ENCODE measurements at places on chromosomes 5 and 9.

GRCh38 chr9:93118863-93119702 lies 15.0 kb downstream of the NINJ1 start:
- no peak for DNase-seq

GRCh38 chr5:146283344-146283761 lies 55.3 kb upstream of the POU4F3 start:
- no peak for DNase-seq

- DNase-seq: no peak
These were observed 35.6 kb downstream of the PTCD2 start for GRCh38 chr5:72355706-72356299.

DNA sequence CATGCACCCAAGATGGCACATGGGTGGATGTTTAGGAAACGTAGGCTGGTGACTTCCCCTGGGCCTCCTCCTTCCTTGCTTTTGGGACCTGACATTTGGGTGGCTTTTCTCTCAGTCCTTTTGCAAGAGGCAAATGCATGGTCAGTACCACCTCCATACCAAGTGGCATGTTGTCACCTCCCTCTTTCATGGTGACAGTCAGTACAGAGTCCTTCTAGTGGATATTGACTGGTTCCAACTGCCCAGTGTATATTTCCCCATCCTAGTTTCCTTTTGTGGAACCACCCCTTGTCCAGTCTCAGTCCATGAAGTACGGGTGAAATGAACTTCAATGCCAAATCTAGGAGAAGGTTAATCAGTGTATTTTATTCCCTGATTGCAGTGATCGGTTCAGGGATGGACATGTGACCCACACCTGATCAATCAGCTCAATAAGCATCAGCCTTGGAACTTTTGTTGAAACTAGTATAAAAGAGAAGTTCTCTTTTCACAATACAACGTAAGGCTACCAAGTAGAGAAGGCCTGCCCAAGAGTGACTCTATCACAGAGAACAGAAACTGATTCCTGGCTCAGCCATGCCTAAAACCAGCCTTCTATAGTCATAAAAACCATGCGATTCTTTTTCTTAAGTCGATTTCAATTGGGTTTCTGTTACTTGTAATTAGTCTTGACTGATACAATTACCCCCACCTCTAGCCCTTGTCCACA lies 143.4 kb upstream of the KLF9 start:
- DNase-seq: no peak

- DNase-seq: no peak
These were observed 85.3 kb downstream of the SLC38A9 start for GRCh38 chr5:55626790-55627189.

- DNase-seq: no peak
These were observed 955.2 kb upstream of the DMAC1 start for GRCh38 chr9:8754751-8755150.

DNA sequence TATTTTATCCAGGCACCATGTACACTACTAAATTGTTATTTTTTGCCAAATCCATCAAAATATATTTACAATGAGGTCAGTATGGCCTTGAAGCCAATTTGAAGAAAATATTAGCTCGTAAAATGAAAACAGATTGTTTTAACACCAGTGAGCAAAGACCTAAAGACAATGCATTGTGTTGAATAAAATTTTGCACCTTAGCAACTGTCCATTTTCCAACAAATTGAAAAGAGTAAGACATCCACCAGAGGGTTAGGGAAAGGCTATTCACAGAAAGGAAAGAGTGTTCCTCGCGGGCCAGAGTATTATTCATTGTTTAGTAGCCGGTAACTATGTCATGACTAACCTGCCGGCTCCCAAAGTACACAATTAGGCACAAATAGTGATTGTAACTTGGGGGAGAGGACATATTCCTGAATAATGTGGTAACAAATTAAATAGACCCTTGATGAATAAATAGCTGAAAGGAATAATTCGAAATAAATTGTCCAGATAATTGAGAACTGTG lies 213.3 kb downstream of the DNAH5 start:
- DNase-seq: no peak

GRCh38 chr5:142048272-142048671 lies 35.4 kb upstream of the GNPDA1 start:
- DNase-seq: no peak

DNA sequence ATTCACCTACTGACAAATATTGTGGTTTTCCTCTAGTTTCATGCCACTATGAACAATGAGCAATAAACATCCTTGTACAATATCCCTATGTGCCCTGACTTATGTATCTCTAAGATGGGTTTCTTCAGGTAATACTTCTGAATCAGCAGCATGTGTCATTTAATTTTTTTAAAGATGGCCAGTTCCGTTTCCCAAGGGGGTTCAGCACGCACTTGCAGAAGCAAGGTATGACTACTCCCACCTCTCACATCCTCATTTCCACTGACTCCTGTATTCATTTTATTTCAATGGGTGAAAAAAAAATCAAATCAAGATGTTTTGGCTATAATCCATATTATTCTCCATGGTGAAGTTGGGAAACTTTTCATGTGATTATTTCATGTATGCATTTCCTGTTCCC lies 14.7 kb upstream of the ADAMTS19 start:
- no peak for DNase-seq

GRCh38 chr9:86183229-86184137 lies 76.0 kb downstream of the C9orf153 start:
- DNase-seq: no peak

GRCh38 chr9:131856105-131856504 lies 116.2 kb upstream of the RAPGEF1 start:
- DNase-seq: no peak

DNA sequence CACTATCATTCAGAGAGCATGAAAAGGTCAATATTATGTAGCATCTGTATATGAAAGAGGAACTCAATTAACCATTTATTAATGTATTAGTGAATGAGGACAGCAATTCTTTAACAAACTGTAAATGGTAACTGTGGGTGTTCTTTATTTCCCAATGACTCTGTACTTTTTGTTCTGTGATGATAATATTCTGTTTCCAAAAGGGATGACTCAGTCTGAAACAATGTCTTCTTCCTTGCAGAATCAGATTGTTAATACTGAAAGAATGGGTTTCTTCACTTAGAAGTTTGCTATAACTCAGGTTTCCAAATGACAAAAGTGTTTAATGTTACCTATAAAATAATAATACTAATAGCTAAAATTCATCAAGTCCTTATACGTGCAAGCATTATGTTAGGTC lies 1518.7 kb upstream of the WWC1 start:
- no peak for DNase-seq

GRCh38 chr5:144117412-144117811 lies 53.0 kb downstream of the YIPF5 start:
- DNase-seq: no peak

GRCh38 chr5:16260000-16260399 lies 80.4 kb upstream of the MARCHF11 start:
- DNase-seq: no peak

DNA sequence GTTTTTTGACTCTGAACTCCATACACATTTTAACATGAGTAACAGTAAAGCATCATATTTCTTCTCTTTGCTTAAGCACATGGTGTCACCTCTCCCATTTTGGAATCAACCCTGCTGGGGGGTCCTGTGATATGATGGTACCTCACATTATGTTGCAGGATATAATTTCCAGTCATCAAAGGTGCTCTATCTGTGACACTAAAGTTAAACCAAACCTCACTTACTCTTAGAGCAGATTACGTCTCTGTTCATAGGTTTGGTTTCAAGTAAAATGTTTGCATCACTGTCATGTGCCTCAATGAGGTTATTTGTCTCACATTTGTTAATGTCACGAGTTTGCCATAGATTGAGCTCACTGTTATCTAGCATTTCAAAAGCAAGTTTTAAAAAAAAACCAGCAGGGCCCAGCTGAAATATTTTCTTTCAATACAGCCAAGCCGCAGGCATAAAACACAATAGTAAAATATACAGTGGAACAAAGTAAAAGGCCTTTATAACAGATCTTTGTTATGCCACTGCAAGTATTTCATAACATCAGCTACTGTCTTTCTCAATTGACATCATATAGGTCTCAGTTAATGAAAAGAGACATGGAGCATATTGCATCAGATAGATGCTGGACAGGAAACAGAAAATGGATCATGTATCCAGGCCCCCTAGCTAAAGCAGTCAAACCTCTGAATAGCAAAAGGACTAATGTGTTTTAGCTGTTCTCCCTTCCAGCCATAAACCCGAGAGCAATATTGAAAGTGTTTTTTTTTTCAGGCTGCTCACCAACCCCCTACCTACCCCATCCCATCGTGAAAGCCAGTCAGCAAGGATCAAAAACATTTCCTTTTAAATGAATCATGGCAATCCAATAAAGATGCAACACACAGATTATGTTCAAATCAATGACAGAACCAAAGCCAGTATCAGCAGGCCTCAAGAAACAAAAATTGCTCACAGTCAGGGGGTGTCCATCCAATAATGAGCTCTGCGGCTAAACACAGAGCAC lies 182.1 kb upstream of the ITGA1 start:
- DNase-seq: no peak

DNA sequence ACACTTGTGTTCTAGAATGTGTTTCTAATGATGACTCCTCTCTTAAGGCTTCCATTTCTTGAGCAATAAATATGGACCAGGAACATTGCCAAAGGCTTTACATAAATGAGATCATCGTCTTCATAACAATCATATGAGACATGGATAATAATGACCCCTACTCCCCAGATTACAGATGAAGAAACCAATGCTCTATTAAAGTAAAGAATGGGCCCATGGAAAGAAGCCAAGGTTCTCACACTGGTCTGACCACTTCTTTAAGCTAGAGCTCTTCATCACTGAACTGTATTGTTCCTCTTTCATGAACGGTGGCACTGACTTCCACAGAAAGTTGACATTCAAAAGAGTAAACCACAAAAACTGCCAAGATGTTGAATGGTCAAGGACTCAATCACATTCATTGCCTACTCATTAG lies 65.3 kb downstream of the MARCHF3 start:
- no peak for DNase-seq

- DNase-seq: no peak
These were observed 230.6 kb downstream of the FSTL4 start for GRCh38 chr5:133381571-133382365.

DNA sequence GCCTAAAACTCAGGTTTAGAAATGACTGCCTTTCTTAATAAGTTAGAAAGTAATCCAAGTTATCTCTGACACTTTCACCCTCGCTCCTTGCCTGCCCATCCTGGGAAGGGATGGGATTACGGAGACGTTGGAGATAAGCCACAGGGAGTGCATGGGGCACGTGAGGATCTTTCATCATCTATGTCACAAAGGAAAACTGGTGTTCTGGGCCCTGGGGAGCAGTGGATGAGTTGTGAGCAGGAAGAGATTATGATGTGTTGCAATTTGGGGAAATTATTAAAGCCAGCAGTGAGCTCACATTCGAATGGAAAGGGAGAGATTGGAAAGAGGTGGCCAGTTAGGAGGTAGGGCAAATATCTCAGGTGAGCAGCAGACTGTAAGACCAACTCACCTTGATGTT lies 12.8 kb downstream of the AFAP1L1 start:
- DNase-seq: no peak

GRCh38 chr9:113876151-113876992 lies at the start of gene ZNF618:
Gene ZNF618 (plus strand): TSS chr9:113876309. CDS start chr9:113876381, 72 bp downstream.
- no peak for DNase-seq

GRCh38 chr9:120755044-120755443 lies 38.2 kb downstream of the FBXW2 start:
- no peak for DNase-seq

DNA sequence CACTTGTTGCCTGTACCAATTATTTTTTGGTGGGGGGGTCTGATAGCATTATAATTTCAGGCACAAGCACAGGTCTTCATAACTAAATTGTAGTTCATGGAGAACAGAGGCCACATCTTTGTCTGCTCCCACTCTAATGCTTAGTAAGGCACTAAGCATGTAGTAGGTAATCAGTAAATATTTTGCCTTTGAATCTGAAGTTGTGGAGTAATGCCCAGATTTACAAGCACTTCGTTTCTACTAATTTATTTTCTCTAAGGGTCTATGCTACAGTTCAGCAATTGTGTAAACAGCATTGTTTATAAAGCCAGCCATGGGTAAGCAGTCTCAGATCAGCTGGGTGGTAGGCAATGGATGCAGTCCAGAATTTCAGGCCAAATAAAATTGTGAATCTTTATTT lies 78.6 kb downstream of the GRIA1 start:
- no peak for DNase-seq

- no peak for DNase-seq
These were observed 26.9 kb downstream of the ADAM19 start for GRCh38 chr5:157548513-157549282.

DNA sequence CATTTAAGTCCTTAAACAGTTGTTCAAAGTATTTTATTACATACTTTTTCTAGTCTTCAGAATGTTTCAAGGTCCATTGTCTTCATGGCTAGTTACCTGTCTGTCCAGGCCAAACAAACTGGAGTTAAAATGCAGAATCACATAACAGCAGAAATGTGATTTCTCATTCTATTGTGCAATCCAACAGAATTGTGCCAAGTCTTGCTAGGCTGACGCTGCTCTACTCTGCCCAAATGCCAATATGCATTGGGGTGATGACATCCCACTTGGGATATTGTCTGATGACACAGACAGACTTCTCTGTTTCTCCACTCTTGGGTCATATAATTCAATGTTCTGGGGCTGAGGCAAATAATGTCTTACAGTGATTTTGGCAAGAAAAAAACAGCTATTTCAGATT lies 5.2 kb upstream of the SLC22A5 start:
- no peak for DNase-seq

DNA sequence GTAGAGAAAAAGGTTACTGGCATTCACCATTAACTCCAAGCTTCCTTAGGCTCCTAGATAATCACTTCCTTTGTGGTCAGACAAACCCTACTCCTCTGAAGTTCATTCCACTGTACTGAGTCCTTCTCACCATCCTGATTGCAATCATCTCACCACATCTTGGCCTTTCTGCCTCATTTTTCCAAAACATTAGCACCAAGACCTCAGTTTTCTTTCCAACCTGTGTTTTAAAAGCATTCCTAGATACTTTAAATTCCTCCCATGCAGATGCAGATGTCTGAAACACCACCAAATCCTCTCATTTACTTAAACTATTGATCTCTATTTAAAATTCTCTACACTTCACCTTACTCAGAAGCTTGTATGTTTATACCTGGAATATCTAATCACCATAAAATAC lies 961.3 kb upstream of the CTNND2 start:
- DNase-seq: no peak

- no peak for DNase-seq
These were observed 1066.1 kb downstream of the NR2F1-AS1 start for GRCh38 chr5:92514896-92515295.

DNA sequence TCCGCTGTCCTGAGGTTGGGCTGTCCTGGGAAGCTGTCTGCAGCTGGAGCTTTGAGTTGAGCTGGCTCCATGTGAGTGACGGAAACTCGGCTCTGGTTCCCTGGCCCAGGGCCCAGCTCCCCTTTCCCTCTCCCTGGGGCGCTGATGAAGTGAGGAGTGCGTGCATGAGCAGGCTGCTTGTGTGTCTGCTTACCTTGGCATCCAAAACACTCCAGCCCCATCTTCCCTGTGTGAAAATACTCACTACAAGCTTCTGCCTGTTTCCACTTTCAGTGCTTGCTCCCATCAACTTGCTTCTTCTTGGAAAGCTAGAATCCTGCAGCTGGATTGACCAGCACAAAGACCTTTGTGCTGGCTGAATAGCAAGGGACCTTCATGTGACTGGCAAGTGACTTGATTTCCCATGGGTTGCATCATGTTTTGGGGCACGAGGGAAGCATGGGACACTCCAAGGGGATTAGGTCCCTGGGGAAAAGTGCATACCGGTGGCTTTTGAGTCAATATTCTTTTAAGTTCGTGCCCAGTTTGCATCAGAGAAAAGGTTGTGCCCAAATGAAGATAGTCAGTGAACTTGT lies 198.1 kb downstream of the GADD45G start:
- no peak for DNase-seq

All from NCI-H1417 treated with DMSO at 0.1 percent for 48 hours (cell line).